Activated naive CD4-positive, alpha-beta T cell (primary cell): ENCODE measurements at places on chromosomes 7 and 10.

DNA sequence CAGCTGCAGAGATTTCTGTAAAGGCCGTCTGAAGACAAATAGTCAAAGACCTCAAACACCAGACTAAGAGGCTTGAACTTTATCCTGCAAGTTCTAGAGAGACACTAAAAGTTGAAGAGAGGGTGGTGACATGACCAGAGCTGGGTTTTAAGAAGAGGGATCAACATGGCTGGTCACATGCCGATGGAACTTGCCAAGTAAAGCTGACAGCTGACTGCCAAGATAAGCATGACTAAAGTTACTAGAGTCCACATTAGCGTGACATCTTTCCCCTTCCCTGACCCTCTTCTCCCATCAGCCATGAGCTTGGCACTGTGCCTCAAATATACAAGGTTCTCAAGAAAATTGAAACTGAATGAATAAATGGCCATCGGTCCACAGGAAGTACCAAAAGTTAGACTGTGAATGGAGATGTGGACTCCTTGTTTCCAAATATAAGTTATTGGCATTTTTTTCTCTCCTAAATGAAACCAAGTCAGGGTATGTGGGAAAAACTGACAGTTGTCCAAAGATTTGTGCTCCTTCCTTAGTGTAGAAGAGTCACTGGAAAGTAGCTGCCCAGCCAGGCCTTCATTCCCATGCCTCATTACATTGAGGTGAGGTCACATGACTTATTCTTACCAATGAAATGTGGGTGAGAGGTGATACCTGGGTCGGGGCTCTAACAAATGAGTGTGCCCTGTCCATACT lies 24.5 kb downstream of the XPNPEP1 start:
- no peak for DNase-seq

- no peak for DNase-seq
These were observed 118.1 kb downstream of the ZNF365 start for GRCh38 chr10:62492012-62492869.

DNA sequence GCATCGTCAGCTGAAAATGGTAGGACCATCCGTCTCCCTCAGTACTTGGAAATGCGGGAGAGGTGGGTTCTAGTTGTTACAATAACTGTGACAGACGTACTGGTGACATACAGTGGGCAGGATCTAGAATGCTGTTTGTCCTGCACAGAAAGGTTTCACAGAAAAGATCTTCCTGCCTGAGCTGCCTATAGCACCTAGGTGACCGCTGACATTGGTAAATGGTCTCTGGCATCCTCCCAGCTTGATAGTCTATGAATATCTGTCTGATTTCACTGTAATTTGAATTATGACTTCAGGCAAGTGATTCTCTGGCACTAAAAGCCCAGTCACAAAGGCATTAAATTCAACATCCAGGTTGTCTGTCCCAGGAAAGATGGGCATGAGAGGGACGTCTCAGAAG lies 38.2 kb upstream of the CCDC3 start:
- DNase-seq = no peak

DNA sequence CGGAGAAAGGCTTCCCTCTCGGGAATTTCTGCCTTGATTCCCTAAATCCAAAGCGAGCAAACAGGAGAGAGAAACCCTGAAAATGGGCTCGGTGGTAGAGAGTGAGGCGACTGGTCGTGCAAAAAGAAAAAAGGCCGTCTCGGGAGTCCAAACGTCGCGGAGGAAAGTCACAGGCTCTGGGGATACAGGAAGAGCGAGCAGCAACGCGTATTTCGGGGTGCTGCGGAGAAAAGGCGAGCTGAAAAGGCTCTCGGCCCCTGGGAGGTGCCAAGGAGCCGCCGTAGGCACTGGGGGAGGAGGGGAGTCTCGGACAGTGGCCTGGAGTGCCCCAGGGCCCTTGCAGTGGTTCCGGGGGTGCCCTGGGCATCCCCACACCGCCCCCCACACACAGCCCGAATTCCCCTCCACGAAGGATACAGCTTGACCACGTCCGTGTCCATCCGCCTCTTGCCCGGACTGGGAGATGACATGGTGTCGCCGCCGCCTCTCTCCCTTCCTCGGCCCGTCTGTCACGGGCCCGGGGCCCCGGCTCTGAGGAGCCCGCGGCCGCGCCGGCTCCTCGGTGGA lies 591 bp downstream of the UBE2H start:
- DNase-seq = no peak

DNA sequence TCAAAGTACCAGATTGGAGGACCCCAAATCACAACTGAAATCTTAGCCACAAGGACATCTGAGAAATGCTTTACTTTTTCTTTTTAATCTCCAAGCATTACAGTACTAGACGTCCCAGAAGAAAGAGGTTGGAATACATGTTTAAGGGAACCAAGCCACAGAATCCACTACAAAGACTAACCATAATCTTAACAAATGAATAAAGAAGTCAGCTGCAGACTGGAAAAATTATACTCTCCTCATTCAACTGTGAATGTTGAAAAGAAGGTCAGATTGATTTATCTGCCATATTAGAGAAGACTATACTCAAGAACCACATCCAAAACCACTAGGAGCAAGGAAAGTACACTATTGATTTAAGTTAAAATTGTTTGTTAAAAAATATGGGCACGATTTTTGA lies 102.1 kb upstream of the ABCB5 start:
- no peak for DNase-seq

DNA sequence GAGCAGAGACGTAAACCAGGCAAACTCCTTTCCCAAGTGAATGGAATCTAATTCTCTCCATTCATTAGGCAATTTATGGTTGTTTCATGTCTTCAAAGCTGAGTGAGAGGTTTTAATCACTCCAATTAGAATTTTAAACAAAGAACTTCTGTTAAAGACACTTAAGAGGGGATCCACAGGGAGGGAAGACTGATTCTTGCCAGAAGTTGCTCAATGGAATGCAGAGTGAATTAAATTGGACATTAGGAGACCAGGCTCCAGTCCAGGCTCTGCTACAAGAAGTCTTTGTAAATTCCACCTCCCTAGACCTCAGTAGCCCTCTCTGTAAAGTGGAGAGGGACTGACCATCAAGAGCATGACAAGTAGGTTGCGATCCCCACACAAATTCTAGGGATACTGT lies 130.7 kb upstream of the TMEM72 start:
- no peak for DNase-seq

- no peak for DNase-seq
These were observed at the start of gene MNX1 for GRCh38 chr7:157010588-157011332. TSS of gene MNX1 (minus strand) at chr7:157010663. CDS start at chr7:157010350, 313 bp downstream.

DNA sequence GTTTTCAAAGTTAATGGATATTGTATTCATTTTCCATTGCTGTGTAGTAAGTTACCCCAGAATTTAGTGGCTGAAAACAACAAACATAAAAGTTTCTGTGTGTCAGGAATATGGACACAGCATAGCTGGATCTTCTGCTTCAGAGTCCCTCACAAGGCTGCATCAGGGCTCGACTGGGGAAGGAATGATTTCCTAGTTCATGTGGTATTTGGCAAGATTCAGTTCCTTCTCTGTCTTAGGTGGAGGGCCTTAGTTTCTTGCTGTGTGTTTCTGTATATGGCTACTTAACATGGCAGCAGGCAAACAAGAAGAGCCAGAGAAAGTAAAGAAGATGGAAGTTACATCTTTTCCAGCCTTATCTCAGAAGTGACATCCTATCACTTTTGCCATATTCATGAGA lies 51.1 kb downstream of the TPST1 start:
- no peak for DNase-seq

DNA sequence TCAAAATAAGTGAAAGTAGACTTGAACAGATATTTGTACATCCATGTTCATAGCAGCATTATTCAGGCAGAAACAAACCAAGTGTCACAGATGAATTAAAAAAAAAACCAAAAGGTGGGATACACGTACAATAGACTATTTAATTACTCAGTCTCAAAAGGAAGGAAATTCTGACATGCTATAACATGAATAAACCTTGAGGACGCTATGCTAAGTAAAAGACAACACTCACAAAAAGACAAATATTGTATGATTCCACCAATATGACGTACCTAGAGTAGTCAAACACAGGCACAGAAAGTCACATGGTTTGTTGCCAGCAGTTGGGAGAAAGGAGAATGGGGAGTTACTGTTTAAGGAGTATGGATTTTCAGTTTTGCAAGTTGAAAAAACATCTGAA lies 18.0 kb upstream of the CFAP70 start:
- DNase-seq = no peak

DNA sequence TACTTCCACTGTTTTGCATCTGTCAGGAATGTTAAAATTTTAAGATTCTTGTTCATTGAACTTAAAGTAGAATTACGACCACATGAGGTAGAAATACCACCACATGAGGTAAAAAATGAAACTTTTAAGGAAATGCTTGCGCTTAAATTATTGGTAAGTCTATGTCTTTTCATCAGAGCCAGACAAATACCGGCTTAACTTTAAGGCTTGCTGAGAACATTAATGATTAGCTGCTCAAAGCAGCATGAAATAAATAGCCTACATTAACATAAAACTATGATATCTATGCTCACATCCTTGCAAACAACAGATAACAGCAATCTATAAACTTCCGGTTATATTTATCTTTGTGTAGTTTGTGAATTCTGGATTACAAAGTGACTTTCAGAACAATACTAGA lies 26.9 kb upstream of the SCIN start:
- no peak for DNase-seq

GRCh38 chr7:15709978-15710377 lies 23.5 kb upstream of the MEOX2 start:
- no peak for DNase-seq

- no peak for DNase-seq
These were observed 425.2 kb upstream of the NFE2L3 start for GRCh38 chr7:25726781-25727311.

DNA sequence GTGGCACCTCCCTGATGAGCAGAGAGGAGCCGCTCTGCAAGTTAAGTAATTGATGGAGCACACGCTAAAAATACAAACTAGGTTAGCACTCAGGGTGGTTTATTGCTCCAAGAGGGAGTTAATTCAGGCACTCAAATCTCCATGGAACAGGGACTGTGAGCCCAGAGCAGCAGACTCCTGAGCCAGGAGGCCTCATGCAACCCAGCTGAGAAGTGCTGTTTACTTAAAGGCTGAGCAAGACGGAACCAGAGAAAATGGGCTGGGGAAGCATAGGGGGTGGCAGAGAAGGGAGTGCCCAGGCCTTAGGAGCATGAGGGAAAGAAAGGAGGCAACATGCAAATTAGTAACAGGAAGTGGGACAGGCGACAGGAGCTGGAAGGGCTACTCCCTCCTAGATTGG lies 174.1 kb downstream of the KCNMA1 start:
- no peak for DNase-seq

- no peak for DNase-seq
These were observed 18.5 kb downstream of the PIK3CG start for GRCh38 chr7:106883456-106884026.

GRCh38 chr10:101781984-101782810 lies 1.0 kb downstream of the NPM3 start:
- DNase-seq = no peak
